GM12878 (cell line): ENCODE measurements at places on chromosomes 6 and 20.

- no peak for DNase-seq
These were observed 68.5 kb downstream of the THEMIS start for GRCh38 chr6:127832381-127832780.

DNA sequence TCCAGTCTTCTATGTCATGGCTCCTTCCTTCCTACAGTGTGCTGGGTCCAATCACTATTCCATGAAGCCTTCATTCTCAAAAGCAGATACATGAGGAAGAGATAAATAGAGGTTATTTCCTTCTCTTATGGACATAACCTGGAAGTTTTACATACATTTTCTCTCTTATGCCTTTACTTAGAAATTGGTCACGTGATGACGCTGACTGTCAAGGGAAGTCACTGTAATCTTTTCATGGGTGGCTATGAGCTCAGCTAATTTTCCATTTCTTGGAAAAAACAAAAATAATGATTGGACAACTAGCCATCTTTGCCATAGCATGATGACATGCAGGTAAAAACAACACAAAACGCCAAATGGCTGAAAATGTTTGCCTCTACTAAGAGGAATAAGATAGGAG lies 151.6 kb upstream of the PRSS16 start:
- no peak for DNase-seq

DNA sequence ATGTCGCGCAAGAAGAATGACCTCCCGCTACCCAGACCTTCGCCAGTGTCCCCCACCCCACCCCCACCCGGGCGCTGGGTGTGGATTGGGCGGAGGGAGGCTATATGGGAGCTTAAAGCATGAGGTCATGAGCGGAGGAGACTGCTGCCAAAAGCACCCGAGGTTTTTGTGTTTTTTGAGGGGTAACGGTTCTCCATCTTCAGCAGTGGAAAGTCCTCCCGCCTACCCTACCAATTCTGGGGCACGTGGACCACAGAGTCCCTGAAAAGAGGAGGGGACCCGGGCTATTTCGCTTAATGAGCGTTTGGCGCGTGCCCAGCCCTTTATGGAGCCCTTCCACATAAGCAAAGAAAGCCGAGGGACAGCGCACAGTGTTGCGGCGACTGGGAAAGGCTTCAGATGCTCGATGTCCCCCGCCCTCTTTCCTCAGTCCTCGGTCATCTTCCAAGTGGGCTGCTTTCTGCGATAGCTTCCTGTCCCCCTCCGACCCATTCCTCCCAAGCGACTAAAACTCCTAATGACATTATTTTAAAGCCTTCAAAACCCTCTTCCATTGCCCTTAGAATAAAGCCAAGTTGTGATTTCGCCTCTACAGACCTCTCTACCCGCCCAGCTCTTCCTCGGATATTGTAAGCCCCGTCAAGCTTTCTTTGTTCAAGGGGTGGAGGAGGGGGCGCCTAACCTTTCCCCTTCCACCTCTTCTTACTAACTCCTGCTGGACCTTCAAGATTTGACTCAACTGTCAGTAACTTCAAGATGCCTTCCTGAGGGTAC lies 2.1 kb upstream of the TRERF1 start:
- no peak for DNase-seq

GRCh38 chr6:22062807-22063408 lies 233.9 kb downstream of the PRL start:
- DNase-seq: peak; percentile 69

- DNase-seq: no peak
These were observed 757 bp upstream of the R3HDML start for GRCh38 chr20:44336086-44336485.

- DNase-seq: no peak
These were observed 163.0 kb downstream of the SLC24A3 start for GRCh38 chr20:19375395-19375794.

GRCh38 chr6:31676904-31677303 lies 4.0 kb downstream of the LY6G5C start:
- DNase-seq: no peak

DNA sequence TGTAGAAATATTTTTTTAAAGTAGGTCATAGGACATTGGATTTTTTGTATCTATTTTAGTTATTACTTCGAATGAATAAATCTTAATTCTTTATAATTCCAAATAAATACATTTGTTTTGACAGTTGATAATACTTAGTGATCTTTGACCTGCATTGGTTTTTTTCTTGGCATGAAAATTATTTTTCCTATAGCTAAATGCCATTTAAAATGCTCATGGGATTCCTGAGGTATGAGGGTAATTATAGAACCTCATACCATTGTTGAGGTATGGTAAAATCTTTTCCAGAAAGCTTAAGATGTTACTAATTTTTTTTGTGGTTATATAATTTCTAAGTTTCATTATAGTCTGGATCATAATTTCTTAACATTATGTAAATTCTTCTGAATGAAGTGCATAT lies 8.3 kb downstream of the PM20D2 start:
- DNase-seq: no peak

- DNase-seq: no peak
These were observed 107.1 kb downstream of the ARID1B start for GRCh38 chr6:156884306-156884705.

- no peak for DNase-seq
These were observed 56.4 kb upstream of the GPR31 start for GRCh38 chr6:167214206-167214605.

GRCh38 chr6:129236001-129236517 lies 353.1 kb downstream of the LAMA2 start:
- no peak for DNase-seq

DNA sequence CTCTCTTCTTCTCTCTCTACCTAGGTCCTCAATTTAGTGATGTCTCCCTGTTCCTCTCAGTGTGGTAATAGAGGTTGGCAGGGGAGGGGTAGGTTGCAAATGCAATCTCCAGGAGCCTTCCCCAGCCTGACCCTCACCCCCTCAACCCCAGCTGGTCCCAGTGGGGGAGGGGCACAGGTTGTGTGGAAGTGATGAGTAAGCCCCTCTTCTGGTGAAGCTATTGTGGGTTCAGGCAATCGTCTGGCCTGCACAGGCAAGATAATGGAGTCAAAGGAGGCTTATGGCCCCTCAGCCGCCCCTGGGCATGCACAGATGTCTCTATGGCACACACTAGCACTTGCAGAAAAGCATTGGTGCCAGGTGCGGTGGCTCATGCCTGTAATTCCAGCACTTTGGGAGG lies 10.8 kb upstream of the ADA start:
- no peak for DNase-seq

DNA sequence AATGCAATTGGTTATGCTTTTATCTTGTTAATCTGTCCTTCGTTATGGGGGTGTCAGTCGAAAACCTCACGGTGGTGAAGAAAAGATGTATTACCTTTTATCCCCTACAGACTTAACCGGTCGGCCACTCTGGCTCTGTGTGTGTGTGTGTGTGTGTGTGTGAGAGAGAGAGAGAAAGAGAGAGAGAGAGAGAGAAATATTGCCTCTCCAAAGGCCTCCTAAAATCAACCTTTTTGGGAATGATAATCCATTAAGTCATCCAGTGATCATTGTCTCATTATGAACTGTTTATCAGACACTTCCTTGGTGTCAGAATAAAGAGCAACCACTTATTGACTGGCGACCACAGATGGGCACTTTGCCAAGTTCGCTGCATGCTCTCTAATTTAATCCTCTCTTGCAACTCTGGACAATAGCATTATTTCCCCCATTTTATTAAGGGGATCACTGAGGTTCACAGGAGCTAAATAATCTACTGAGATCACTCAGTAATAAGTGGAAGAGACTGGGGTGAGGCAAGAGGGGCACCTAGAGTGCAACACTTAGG lies 30.7 kb downstream of the SLC35D3 start:
- no peak for DNase-seq

GRCh38 chr6:35541836-35542235 lies 29.1 kb upstream of the TULP1 start:
- DNase-seq: no peak

DNA sequence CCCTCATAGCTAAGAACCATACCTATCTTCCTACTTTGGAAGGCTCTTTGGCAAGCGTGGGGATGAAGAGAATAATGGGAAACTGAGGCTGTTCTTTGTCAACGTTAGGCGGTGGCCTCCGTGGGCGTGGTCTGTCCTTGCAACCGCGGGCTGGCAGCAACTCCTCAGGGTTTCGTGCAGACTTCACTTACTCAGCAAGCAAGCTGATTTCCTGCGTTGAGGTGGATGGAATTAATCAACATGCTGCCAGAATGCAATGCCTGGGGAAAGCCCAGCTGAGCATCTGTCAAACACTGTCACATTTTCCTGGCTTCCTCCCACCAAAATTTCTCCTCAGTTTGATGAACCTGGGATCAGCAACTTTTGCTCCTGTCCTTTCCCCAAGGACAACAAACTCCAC lies 9.2 kb upstream of the IL17F start:
- no peak for DNase-seq

- DNase-seq: no peak
These were observed 24.4 kb upstream of the FKBP1A start for GRCh38 chr20:1417273-1417672.

DNA sequence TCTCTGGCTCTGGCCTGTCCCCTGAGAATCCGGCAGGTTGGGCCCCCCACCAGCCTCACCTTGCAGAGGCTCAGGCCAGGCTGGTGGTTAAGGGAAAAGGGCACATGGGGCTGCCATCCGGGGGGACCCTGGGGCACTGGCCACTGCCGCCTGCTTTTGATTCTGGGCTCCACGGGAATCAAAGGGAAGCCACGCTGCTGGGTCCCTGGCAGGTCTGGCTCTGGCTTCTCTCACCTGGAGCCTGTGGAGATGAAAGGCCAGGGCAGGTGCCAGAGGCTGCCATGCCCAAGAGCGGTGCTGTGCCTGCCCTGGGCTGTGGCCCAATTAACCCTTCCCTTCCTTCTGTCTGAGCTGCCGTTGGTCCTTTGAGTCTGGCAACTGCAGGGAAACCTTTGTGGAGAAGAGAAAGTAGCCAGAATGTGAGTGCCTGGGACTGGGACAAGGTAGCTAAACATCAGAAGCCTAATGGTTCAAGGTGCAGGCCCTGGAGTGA lies 9.4 kb upstream of the CDH22 start:
- no peak for DNase-seq

DNA sequence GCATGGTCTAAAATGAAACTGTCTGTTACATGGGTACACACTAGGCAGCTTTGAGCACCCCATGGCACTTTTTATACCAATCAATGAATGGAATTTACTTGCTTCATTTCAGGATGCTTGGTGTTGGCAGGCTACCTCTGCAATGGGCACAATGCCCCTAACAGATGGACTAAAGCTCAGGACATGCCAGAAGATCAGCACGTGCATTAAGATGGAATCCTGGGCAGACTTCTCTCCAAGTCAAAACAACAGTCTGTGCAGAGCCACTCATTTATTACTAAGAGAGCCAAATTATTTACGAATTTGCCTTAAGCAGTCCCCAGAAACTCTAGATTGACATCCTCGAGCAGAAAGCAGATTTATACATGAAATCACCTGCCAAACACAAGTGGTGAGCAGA lies 55.8 kb upstream of the SCML4 start:
- DNase-seq: no peak

- DNase-seq: no peak
These were observed 27.0 kb downstream of the EDEM2 start for GRCh38 chr20:35120012-35120701.

DNA sequence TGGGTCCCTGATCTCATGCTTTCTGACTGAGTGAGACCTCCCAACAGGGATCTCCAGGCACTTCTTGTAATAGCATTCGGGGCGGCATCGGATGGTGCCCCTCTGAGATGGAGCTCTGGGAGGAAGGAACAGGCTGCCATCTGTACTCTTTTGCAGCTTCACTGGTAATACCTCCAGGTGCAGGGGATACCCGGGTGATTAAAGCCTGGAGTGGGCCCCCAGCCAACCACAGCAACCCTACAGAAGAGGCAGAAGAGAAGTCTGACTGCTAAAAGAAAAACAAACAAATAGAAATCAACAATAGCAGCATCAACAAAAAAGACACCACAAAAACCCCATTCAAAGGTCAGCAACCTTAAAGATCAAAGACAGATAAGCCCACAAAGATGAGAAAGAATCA lies 19.1 kb upstream of the PGK2 start:
- DNase-seq: no peak

DNA sequence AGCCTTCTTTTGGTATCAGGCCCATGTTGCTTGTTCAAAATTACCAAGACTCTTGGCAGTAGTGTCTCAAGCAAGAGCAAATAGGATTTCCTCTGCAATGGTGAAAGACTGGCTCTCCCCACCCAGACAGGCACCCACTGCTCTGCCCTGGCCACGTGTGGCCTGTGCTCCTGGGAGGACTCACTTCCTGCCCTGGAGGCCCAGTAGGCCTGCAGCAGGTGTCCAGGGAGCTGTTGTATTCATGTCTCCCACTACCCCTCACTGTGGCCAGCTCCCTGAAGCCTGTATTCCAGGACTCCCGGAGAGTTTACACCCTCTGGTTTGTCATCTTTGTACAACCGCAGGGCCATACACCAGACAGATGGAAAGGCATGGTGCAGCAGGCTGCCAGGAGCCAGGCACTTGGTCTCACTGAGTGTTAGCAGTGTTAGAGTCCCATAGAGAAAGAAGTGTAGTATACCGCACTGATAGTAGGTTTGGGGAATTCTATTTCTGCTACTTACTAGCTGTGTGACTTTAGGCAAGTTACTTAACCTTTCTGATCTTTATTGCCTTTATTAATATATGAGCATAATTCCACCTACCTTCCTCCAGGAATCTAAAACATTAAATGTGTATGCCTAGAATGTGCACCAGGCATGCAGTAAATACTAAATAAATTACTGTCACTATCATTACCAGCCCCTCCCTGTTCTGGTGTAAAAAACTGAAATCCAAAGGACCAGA lies 159.7 kb downstream of the TMEM242 start:
- no peak for DNase-seq

- DNase-seq: peak; percentile 34
These were observed 42.5 kb downstream of the SLC2A4RG start for GRCh38 chr20:63782051-63782471.

DNA sequence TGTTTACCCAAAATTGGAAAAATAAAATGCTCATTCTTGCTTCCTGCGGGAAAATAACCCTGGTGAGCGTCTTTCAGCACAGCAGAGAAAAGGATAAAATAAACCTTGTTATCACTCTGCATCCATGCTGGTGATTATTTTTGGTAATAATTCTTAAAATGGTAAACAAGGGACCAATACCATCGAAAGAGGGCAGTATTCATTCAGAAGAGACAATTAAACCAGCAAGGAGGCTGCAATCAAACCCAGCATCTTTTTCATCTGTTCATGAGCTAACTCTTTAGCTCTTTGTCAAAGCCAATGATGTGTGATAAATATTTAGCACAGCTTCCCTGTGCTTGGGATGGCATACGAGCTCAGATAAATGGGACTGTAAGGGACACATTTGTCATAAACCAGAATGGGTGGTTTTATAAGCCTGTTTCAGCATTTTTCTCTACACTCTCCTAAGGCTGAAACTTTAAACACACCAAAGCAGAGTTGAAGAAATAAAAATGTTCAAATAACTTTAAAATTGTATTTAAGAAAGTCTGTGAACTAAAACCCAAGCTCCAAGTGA lies 34.4 kb downstream of the CDH26 start:
- DNase-seq: no peak

GRCh38 chr20:58233881-58234528 lies 5.6 kb upstream of the ANKRD60 start:
- no peak for DNase-seq

- no peak for DNase-seq
These were observed 126.5 kb downstream of the DTNBP1 start for GRCh38 chr6:15536198-15536955.

GRCh38 chr6:11230158-11231107 lies 2.0 kb downstream of the NEDD9 start:
- DNase-seq: no peak

GRCh38 chr6:110881546-110882273 lies 7.1 kb downstream of the AMD1 start:
- DNase-seq: no peak
